ENCODE measurements at places on chromosomes 1 and 21. TPM values are rescaled to one million over a fixed set of nuclear protein-coding genes. Genes with fewer than 3 reads are reported as not detected.

The DCST2 gene
- 0.70 TPM for total RNA-seq

The TEDDM1 gene
- not detected for total RNA-seq

The FNDC5 gene
- total RNA-seq: not detected

The BGLAP gene
- total RNA-seq: 0.34 TPM

The PRR9 gene
- not detected for total RNA-seq

The OR2T29 gene
- total RNA-seq: not detected

The ANP32E gene
- 16.4 TPM for total RNA-seq

All from HT-29 (cell line).